CMK (cell line): ENCODE measurements at places on chromosomes 13 and 19.

DNA sequence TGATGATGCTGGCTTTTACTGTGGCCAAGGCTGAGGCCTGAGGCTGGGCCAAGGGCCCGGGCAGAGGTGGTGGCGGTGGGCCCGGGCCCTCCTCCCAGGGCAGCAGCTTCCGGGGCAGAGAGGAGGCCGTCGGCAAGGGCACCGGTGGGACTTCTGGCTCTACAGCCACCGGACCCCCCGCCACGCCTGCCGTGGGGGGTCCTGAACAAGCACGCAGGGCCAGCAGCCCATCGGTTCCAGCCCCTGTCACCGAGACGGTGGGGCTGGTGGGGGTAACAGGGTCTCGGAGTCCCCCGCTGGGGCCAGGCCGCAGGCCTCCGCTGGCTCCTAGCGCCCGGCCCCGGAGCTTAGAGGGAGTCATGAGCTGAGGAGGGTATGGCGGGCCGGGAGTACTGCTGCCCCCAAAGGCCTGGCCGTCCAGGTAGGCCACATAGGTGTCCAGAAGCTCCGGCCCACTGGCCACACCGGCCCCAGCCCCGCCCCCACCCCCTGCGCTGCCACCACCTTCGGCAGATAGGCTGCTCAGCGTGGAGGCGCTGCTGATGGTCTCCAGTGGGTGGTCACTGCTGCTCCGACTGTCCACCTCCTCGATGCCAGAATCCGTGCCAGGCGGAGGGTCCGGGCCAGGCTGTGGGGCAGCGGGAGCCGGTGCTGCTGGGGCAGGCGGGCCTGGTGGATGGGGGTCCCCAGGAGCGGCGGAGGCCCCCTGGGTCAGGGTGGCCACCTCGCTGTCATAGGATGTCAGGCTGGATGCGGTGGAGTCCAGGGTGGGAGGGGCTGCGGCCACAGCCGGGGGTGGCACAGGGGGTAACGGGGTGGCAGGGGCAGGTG lies 17.3 kb downstream of the C19orf81 start:
- DNase-seq = no peak

- no peak for DNase-seq
Observed at GRCh38 chr13:42215578-42216421, 56.2 kb upstream of the AKAP11 start.

- peak; percentile 9 for DNase-seq
Observed at GRCh38 chr19:31220540-31220939, 128.7 kb downstream of the TSHZ3 start.

DNA sequence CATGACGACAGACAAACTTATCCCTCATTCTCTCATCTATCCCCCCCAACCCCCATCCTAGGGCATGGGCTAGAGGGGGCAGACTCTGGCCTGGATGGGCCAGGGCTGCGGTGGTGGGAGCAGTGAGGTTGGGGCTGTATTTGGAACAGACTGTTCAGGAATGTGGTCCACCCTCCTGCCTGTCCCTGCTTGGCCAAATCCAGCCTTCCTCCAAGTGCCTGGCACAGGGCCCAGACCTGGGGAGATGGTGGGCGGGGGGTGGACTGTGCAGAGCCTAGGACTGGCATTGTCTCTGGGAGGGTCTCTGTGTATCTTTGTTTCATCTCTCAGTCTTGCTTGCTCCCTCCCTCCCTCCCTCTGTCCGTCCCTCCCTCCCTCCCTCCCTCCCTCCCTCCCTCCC lies 14.2 kb downstream of the EGLN2 start:
- no peak for DNase-seq

DNA sequence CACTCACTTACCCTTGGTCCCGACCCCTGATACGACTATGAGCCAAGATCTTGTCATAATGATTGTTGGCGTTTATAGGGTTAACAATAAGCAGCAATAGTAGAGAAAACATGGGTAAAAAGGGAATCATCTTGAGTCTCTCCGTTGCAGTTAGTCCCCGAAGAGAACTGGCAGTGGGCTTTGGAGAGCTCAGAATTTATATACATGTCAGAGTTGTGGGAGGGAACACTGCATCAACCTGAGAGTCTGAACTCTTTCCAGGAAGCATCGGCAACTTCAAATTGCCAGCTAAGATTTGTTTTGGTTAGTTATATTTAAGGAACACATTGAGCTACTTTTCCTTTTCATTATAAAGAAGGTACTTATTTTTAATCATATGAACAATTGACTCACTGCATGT lies at the start of gene POSTN:
TSS of gene POSTN (minus strand) at position 172 of the 400 bp plus-strand sequence. CDS start at position 130, 42 bp downstream.
- no peak for DNase-seq

GRCh38 chr13:44507639-44508038 lies 68.5 kb downstream of the TSC22D1 start:
- DNase-seq = no peak

GRCh38 chr19:10205636-10206035 lies 10.9 kb upstream of the DNMT1 start:
- no peak for DNase-seq

DNA sequence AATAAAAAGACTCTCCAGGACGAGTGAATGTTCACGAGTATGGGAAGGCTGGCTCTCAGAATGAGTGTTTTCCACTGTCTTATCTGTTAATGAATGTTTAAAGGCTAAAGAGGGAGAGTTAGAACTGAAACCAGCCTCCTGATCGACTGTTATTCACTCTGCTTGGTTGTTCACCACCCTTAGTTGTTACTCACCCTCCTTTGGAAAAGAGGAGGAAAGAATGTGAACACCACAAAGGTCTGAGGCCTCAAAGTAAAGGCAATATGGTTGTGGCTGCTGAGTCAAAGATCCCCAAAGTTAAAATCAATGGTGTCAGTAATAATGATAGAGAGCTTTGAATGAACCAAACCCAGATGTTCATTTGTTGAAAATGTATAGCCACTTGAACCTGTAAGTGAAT lies 1793.2 kb upstream of the PCDH20 start:
- DNase-seq = no peak

DNA sequence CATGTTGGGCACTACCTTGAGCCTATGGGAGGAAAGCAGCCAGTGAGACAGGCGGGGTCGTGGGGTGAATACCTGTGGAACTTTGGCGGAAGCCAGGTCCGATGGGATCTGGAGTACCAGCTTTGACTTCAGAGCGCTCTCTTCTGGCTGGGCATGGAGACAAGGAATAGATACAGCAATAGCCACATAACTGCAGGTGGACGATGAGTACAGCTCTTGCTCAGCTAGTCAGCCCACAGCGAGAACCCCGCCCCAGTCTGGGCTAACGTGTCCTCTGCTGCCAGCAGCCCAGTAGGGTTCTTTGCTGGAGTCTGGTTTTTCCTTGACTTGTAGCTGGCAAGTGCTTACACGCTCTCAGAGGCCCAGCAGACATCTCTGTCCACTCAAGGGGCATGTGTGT lies 83.4 kb downstream of the SIPA1L3 start:
- no peak for DNase-seq

DNA sequence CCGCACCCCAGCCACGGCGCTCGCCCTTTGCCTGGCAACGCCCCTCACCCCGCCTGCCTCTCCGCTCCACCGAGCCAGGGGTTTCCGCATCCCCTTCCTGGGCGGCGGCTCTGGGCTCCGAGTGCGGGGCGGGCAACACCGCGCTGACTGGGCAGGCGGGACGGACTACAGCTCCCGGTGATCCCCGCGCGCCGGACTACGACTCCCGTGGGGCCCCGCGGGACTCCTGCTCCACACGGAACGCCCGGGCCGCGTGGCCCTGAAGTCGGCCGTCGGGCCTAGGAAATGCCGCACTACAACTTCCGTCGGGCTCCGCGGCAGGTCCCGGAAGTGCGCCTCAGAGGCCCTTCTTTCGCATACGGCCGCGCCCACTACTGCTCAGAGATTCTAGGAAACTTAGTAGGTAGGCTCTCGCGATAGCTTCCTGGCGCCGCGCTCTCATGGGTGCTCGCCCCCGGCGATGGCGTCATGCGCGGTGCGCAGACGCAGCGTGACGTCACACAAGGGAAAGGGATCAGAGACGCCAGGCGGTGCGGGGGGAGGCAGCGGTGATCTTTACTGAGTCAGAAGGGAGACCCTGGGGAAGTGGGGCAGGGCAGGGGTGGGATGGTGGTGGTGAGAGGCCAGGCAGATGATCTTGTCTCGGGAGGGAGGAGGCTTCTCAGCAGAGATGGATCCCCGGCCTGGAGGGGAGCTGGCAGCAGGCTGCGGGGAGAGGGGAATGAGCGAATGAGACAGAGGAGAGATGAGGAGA lies at the start of gene JOSD2:
TSS of gene JOSD2 (minus strand) at position 123 of the 754 bp plus-strand sequence. CDS start 760 bp downstream, outside the sequence.
- peak; percentile 100 for DNase-seq

- DNase-seq = no peak
Observed at GRCh38 chr13:31987535-31988170, 43.9 kb upstream of the FRY start.

GRCh38 chr13:64910096-64910495 lies 2320.0 kb downstream of the PCDH9 start:
- no peak for DNase-seq

GRCh38 chr13:40987606-40988280 lies 31.4 kb downstream of the ELF1 start:
- no peak for DNase-seq

DNA sequence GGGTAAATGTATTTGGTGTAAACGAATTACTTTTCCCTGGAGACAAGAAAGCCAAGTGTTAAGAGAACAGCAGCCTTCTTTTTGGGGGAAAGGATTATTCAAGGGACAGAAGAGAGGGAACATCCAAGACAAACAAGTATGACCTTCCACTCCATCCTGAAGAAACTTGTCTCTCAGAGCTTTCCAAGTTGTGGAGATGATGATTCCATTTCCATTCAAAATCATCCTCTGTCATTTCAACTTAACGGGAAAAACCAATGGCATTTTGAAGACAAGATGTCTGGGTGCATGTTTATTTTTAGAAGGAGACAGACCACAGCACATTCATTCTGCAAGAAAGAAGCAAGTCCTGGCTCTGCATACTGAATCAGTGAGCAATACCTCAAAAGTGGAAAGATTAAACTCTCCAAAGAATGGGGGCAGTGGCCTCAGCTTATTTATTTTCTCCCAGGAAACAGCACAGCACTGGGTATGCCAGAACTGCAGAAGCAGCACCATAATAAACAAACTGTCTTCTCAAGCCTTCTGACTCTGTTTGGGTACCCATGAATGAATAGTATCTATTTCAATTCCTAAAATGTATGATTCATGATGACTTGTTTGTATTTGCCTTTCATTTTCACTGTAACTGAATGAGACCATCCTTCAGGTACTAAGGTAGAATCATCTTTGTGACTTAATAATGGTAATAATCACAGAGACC lies 541.0 kb downstream of the RFC3 start:
- DNase-seq = no peak

GRCh38 chr13:26095338-26095737 lies 43.5 kb upstream of the SHISA2 start:
- DNase-seq = no peak

DNA sequence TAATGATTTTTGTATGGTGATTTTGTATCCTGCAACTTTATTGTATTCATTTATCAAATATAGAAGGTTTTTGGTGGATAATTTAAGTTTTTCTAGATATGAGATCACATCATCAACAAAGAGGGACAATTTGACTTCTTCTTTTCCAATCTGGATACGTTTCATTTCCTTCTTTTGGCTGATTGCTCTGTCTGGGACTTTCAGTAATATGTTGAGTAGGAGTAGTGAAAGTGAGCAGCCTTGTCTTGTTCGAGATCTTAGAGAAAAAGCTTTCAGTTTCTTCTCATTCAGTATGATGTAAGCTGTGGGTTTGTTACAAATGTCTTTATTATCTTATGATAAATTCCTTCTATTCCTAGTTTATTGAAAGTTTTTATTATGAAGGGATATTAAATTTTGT lies 352.0 kb upstream of the DACH1 start:
- DNase-seq = no peak

- DNase-seq = no peak
Observed at GRCh38 chr13:99432609-99433542, 68.4 kb upstream of the TM9SF2 start.

GRCh38 chr13:28297341-28297740 lies 159.0 kb downstream of the PAN3 start:
- DNase-seq = no peak

- DNase-seq = no peak
Observed at GRCh38 chr13:31588316-31588715, 151.0 kb upstream of the RXFP2 start.

- DNase-seq = no peak
Observed at GRCh38 chr19:42424345-42424707, 2.9 kb downstream of the LIPE start.

DNA sequence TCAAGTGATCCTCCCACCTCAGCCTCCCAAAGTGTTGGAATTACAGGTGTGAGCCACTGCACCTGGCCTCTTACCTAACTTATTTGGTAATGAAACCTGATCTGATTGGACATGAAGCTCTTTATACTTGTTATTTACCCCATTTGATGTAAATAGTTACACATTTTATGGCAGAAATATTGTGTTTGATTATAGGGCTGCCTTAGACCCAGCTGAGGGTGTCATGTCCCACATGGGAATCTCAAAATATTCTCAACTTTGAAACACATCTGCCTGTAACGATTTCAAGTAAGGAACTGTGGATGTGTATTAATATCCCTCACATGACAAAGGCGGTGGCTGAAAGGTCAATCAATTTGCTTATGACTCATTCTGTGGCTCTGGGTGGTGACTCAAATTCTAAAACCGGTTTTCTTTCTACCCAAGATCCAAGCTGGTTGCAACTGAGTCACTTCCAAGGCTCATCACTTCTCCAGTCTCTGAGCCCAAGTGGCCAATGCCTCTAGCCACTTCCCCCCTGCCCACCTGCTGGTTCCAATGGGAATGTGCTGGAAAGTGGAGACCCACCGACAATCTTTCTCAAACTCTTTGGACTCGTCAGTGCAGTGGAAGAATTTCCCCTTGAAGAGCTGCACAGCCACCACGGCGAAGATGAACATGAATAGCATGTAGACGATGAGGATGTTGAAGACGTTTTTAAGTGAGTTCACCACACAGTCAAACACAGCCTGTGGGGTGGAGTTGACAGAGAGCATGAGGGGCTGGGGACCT lies 110.9 kb downstream of the IER2 start:
- no peak for DNase-seq

- no peak for DNase-seq
Observed at GRCh38 chr13:28654276-28654675, 4.7 kb upstream of the POMP start.

DNA sequence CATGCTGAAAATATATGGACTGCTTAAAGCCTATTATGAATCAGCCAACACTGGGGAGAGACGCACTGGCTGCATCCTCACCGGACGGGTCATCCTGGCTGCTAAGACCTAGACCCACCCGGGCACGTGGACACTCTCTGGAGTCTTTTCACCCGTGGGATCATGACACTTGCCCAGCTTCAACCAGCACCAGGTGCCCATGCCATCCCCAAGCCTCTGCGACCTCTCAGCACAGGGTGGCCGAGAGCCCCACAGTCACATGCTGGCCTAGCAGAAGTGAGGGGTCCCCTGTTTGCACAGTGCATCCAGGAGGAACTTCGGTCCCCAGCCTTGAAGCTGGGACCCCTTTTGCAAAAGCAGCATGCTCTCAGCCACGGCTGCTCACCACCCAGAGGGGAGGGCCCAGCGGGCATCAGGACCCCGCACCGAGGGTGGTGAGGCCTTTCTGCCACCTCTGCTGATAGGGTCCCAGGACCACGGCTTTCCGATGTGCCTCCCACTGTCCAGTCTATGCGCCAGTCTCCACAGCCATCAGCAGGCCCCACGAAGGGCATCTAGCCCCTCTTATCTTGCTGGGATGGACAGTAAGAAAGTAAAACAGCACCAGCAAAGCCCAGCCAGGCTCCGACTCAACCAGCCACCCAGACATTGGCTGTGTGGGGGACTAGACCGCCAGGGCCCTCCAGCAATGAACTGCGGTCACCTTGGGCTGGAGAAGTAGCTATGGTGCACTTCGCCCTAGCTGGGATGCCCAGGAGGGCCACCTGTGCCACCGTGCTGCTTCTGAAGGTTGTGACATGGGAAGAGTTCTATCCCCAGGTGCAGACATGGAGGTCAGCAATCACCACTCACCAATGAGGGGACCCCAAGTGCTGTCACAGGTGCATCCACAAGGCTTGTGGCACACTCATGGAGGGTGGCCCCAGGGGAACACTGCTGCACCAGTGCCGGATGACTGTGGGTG lies 73.1 kb downstream of the CEBPG start:
- DNase-seq = no peak
